ENCODE measurements at places on chromosomes 16 and 17.

- DNase-seq = no peak
These were observed 17.7 kb upstream of the CNP start for GRCh38 chr17:41948762-41949460.

DNA sequence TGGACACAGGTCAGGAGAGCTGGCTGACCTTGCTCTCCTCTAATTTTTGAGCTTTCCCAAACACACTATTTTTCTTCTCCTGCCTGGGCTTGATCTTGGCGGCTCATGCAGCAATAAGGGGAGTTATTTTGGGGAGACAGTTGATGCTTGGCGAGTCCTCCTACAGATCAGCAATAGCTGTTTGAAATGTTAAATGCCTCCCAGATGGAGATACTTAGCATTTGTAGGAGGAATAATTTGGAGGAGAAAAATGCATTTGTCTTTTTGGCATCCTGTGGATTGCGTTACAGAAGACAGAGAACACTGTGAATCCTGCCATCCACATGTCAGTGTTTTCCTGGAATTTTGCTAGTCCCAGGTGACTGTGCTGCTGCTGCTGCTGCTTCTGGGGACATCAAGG lies 328.0 kb upstream of the XYLT1 start:
- no peak for DNase-seq

DNA sequence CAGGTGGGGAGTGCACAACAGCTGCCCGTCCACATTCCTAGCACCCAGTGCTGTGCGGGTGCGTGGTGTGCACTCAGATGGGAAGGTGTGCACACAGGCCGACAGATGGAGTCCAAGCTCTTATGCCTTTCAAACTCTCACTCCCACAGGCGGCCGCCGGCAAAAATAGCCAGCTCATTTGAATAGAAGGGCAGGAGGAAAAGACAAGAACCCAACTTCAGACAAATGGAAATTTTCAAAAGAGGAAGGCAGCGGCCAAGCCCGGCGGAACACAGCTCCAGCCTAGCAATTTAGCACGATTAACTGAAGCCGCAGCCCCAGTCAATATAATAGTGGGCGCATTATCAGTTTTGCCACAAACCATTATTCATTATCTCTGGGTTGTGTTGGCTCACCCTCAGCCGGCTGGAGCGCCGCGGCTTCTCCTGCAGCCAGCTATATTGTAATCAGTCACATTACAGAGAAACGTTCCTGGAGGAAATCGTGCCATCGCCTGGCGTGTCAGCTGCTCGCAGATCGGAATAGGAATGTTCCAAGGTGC lies 103.9 kb upstream of the SEC14L1 start:
- peak; percentile 17 for DNase-seq

- peak; percentile 51 for DNase-seq
These were observed 50.8 kb downstream of the TBC1D26 start for GRCh38 chr17:15782866-15783265.

DNA sequence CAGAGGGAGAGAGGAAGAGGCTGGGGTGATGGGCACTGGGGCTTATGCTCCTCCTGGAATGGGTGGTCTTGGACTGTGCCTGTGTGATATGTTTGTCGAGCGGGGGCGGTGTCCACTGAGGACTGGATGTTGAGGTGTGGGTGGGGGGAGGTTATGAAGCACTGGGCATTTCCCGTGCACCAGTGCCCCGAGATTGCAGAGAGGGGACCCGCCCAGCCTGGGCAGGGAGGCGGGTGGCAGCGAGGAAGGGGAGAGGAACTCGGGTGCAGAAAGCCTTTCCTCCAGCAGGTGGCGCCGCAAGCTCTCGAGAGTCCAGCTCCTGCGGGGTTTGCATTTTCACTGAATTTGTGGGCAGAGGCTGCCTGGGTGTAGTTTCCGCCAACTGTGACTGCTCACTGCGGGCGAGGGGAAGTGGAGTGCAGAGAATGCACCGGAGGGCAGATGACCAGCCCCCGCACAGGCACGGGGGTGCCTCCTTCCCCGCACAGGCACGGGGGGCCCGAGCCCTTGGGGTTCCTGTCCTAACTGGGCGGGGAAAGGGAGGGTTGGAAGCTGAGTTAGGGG lies 190.6 kb downstream of the SEC14L1 start:
- DNase-seq = peak; percentile 88

- no peak for DNase-seq
These were observed 62.3 kb downstream of the NFATC3 start for GRCh38 chr16:68147444-68147843.

GRCh38 chr17:17757956-17758845 lies 76.9 kb downstream of the RAI1 start:
- no peak for DNase-seq

DNA sequence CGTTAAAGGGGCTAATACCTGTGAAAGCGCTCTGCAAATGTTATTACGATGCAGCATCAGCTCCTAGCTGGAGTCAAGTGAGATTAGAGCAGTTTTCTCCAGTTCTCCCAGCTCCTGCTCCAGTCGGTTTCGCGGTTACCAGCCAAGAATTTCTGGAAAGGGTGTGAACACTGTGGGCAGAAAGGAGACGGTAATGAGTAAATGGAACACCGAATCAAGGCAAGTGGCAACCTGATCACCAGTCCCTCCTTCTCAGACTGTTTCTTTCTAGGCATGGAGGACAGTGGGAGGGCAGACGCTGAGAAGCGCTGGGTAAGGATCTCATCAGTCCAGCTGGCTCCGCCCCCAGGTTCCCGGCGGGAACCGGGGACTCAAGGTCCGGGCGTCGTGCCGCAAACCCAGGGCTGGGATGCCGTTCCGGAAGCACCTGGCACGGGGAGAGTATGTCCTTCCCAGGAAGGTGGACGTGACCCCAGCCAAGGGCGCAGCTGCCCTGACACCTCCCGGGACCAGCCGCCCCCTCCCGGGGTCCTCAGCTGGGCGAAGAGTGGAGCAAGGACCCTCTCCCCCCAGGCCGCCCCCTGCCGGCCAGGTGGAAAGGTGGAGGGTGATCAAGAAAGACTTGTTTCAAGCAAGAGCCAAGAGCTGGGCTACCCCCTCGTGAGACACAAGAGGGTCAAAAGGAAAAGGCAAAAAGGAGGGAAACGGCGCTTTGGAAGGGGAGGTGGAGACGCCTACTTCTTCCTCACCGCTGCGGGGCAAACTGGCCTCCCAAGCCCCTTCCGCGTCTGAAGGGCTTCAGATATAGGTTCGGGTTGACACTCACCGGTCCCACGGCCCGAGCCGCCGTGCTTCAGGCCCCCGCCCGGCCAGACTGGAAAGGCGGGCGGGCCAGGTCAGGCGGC lies 481 bp downstream of the MYO19 start:
- peak; percentile 50 for DNase-seq

- DNase-seq = no peak
These were observed 8.2 kb downstream of the FAM20A start for GRCh38 chr17:68592682-68593641.

GRCh38 chr17:15274017-15274416 lies 8.9 kb upstream of the PMP22 start:
- DNase-seq = no peak

DNA sequence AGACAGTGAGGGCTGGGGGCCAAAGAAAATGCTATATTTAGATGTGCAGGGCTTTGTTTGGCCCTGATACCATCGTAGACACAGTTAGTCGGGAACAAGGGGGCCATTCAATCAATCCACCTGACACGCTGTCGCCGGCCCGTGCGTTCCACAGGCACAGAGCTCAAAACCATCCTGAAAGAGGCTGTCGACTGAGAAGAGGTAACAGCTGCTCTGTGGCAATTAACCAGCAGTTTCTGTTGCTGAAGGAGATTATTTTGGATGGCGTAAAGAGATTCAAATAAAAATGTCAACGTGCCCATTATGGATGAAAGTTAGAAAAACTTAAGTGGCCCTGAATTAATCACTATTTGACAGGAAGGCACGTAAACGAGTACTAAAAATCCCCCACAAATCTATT lies 276.2 kb upstream of the IRX5 start:
- DNase-seq = no peak

DNA sequence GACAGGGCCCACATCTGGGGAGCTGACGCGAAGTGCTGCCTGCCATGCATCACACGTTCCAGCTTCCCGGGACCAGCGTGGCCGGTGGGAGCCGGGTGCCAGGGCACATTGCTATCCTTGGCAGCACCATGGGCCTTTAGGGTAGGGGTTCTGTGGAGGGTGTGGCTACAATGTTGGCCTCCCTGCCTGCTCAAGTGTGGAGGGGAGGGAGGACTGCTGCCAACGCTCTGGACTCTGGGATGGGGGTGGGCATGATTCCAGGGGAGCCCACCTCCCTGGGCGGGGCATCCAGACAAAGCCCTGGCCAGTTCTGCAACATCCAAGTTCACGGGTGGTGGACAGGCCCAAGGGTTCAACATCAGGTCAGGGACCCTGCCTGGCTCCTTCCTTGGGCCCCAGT lies 13.9 kb downstream of the GRB7 start:
- no peak for DNase-seq

- peak; percentile 82 for DNase-seq
These were observed 72.2 kb downstream of the METRNL start for GRCh38 chr17:83151442-83152226.

DNA sequence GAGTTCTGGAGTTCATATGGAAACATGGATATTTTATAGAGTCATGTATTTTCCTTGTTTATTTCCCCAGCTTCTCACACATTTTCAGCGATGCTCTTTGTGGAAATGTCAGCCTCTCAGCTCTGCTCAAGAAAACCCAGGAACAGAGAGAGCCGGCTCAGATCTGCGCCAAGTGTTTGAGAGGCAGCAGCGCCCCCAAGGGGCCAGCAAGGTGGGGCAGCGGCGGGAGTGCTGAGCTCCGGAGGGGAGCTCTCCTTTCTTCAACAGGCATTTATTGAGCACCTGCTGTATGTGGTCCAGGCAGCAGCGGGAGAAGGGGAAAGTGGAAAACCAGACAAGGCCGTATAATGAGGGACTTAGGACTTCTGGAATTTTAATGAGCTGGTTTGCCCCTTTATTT lies 421.1 kb upstream of the C16orf82 start:
- no peak for DNase-seq

DNA sequence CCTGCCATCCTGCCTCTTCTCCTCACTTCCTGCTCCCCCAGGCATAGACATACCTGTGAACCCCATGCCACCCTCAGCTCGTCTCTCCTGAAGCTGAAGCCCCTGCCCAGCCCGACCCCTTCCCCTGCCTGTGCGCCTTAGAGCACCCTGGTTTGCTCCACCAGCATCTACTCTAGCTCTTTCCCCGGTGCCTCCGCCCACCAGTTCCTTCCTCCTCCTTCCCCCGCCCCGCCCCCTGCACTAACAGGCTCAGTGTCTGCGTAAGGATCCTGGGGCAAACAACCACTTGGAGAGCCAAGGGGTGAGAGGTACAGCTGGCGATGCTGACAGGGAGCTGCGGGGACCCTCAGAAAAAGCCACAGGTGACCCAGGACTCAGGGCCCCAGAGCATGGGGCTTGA lies 1.9 kb downstream of the GPR142 start:
- DNase-seq = no peak

DNA sequence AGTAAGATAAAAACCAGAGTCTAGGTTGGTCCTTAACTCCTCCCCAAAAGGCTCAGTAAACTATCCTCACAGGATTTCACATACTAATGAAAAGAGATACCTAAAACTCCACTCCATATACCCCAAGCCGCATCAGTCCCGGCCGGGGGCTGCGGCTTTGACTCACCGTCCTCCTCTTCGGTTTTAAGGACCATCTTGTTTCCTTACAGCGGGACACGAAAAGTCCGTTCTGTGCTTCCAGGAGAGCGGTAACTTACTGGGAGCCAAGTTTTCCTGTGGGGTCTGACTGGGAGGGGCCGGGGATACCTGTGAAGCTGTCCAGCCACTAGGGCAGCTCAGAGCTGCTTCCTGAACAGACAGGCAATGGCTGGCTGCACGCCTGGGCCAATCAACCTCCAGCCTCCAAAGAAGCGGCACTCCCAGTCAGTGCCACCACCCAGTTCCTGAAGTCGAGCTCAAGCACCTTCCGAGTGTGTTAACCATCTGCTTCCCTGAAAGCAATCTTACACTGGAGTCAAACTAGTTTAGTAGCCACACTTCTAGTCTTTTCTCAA lies 45.5 kb downstream of the CYTH1 start:
- no peak for DNase-seq

GRCh38 chr17:81831563-81831956 lies 1.5 kb downstream of the MCRIP1 start:
- no peak for DNase-seq

- no peak for DNase-seq
These were observed 1.3 kb downstream of the CLEC10A start for GRCh38 chr17:7078711-7079110.

DNA sequence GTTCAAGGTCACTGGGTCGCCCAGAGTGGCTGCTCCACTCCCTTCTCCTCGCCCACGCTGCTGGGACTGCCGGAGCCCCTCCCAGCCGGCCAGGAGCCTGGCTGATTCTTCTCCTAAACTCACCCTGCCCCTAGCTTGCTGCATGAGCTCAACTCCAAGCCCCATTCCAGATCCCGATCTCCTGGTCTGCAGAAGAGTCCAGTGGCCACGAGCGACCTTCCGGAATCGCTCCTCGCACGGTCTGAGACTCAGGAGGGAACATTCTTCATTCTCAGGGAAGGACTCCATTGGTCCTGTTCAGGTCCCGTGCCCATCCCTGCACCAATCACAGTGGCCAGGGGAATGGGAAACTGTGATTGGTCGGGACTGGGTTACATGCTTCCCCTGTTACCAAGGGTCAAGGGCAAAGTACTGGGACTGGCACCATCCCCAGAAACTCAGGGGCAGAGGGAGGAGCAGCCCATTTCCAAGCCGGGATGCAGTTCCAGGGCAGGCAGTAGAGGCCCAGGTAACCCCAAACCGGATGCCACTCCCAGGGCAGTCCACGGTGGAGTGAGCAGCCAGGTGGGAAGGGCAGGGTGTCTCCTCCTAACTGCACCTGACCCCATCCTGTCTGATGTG lies 24.5 kb upstream of the CIBAR2 start:
- DNase-seq = peak; percentile 32

GRCh38 chr17:71505200-71505599 lies 615.6 kb upstream of the SOX9 start:
- peak; percentile 36 for DNase-seq

DNA sequence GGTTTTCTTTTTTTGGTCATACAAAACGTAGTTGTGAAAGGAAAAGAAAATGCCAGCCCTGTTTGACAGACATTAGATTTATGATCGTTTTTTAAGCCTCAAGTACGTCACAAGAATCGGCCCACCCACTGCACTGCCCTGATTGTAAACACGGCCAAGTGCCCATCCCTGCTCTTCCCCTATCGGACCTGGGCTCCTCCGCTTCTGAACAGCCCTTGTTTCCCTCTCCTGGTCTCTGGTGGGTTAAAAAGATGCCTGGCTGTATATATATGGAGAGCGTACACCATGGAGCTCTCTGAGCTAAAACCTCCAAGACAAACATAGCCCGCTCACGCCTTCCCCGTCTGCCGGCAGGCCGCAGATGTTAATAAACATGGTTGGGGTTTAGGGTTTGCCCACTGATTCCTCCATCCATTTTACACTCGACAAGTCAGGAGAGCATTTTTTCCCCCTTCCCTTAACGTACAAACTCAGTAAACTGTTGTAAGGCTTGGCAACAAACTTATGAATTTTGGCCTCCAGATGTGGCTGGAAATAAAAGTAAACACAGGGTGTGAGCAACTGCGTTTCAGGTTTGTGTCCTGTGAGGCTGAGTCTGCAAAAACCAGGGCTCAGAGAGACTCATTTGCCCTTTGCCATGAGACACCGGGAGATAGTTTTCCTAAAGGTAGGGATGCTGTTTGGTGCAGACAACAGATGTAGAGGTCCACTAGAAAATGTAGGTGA lies 325.9 kb downstream of the SOX9 start:
- no peak for DNase-seq

- no peak for DNase-seq
These were observed 15.3 kb downstream of the ABAT start for GRCh38 chr16:8689686-8690085.

GRCh38 chr17:60914078-60914477 lies 236.4 kb downstream of the BCAS3 start:
- DNase-seq = no peak

All from astrocyte of the spinal cord (primary cell).